ENCODE measurements at places on chromosomes 13 and 19. TPM values are rescaled to one million over a fixed set of nuclear protein-coding genes. Genes with fewer than 3 reads are reported as not detected.

CD79A gene
- polyA plus RNA-seq, result 0.49 TPM

VSIG10L gene
- polyA plus RNA-seq, result 1.5 TPM

CYP4F2 gene
- not detected for polyA plus RNA-seq

DPRX gene
- polyA plus RNA-seq, result not detected

KLK15 gene
- not detected for polyA plus RNA-seq

PSG4 gene
- not detected for polyA plus RNA-seq

C1QTNF9 gene
- polyA plus RNA-seq, result not detected

KLF5 gene
- 13.8 TPM for polyA plus RNA-seq

CD70 gene
- polyA plus RNA-seq, result not detected

USHBP1 gene
- polyA plus RNA-seq, result 1.0 TPM

Measured in brain (organoid and tissue), 16 donors.